ENCODE measurements at places on chromosomes 2 and 18.

DNA sequence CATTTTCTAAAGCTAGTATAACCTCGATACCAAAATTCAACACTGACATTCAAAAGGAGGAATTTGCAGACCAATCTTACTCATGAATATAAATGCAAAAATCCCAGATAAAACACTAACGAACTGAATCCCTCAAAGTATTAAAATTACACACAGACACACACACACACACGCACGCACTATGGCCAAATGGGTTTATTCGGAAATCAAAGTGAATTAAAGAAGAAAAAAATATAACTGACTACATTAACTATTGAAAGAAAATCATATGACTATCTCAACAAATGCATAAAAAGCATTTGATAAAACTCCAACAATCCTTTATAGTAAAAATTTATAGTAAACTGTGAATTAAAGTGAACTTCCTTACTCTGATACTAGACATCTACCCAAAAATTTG is 97.9 kb upstream of the HNRNPA3 start:
- no peak for DNase-seq

- no peak for DNase-seq
Measured at GRCh38 chr2:33788044-33788443, 188.9 kb upstream of the FAM98A start.

GRCh38 chr2:29496198-29496597 is 381.0 kb downstream of the CLIP4 start:
- no peak for DNase-seq

DNA sequence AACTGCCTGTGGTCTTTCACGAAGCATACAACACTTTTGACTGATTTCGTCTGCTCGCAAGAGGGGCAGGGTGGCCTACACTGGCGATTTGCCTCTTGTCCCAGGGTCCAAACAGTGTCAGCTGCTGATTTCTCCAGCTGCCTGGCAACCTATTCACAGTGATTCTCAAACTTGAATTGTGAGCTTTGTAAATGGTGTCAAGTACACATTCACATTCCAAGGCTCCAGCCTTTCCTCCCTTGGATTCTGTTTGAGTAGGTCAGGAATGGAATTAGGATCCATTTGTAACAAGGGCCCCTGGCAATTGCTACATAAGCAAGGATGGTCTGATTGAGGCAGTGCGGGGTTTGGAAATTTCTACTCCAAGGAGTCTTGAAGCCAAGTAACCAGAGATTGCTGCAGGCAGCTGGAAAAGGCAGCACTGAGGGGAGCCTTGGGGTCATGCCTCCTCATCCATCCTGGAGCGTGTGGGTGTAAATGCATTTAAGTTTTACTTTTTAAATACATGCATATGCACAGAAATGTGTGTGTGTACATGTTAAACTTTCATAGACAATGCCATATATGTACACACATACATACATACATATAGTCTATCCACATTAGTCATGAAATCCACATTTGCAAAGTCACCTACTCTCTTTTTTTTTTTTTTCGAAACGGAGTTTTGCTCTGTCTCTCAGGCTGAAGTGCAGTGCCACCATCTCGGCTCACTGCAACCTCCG is 86.8 kb upstream of the UXS1 start:
- DNase-seq, result no peak

DNA sequence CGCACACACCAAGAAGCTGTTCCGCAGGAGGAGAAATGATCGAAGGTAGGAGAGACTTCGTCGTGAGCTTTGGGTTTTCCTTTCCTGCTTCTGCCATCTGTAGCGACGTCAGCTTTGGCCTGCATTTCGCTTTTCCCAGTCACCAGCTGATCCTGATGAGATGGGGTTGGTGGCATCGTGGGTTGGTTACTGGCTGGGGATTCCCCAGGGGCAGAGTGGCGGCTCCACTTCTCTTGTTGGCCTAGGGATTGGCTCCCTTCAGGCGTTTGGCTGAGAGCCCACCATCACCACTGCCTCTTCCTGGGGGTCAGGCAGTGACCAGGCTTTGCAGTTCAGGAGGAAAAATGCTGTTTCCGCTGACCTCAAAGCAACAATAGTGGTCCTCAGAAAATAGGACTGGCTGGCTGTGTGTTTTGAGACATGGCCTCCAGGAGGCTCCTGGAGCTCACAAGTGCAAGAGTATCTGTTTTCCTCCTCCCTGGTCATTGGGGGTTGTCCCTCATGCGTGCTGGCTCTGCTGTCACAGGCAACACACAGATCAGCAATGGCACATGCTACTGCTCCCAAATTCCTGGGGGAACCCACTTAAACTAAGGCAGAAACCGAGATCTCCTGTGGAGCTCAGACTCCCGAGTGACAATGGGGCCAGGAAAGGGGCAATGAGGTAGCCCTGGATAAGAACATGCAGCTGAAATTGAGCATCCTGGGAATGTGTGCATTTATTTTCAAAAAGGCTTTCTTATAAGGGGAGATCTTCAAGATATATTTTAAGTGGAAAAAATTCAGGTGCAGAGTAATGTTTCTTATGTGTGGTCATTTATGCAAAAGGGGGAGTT is 173.0 kb downstream of the CTIF start:
- DNase-seq, result no peak

DNA sequence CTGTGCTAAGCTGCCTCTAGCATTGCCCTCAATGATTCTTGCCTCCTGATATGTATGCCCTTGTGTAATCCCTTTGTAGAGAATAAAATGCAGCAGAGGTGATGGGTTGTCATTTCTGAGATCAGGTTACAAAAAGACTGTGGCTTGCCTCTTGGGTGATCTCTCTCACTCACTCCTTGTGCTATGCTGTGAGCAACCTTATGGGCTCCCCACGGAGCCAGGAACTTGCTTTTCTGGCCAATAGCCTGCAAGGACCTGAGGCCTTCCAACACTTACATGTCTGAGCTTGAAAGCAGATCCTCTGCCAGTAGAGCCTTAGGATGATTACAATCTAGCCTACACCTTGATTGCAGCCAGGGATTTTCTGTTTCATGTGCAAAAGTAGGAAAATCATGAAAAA is 123.1 kb upstream of the XIRP2 start:
- no peak for DNase-seq

- no peak for DNase-seq
Measured at GRCh38 chr2:45169339-45170190, 160.3 kb upstream of the SIX2 start.

DNA sequence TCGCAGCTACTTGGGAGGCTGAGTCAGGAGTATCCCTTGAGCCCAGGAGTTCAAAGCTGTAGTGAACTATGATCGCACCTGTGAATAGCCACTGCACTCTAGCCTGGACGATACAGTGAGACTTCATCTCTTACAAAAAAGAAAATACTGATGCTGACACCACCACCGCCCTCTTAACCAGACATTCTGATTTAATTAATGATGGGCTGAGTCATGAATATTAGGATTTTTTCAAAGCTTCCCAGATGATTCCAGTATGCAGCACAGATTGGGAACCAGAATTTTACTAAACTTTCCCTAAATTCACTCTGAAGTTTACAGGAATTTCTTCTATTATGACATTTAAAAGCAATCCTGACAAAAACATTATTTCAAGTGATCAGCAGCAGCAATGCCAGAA is 130.1 kb downstream of the ERBB4 start:
- no peak for DNase-seq

DNA sequence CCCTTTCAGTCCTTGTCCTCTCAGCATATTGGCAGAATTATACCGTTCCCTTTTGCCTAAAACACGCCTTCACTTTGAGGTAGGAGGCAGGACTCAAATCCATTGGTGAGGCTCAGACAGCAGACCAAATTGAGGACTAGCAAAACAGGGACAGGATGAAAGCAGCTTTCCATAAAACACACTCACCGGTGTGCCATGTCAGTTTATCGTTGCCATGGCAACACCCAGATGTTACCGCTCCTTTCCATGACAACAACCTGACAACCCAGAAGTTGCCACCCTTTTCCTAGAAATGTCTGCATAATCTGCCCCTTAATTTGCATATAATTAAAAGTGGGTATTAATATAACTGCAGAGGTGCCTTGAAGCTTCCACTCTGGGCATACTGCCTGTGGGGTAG is 730.4 kb downstream of the METTL4 start:
- DNase-seq, result no peak

DNA sequence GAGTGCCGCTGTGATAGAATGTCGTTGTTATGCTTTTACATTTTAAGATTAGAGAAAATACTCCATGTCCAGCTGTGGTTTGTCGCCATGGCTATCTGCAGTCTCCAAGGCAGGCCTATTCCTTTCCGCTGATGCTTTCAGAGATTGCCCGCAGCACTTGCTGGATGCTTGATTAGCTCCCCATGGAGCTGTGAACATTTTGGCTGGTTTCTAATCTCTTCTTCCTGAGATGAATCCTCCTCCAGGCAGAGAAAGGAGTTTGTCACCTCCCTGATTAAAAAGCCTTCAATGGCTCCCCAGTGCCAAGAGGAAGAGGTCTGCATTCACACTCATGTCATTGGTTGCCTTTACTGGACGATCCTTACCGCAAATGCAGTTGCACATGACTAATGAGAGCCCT is 32.6 kb upstream of the LPIN1 start:
- no peak for DNase-seq

GRCh38 chr2:61125798-61126197 is 36.2 kb upstream of the C2orf74 start:
- DNase-seq, result no peak

DNA sequence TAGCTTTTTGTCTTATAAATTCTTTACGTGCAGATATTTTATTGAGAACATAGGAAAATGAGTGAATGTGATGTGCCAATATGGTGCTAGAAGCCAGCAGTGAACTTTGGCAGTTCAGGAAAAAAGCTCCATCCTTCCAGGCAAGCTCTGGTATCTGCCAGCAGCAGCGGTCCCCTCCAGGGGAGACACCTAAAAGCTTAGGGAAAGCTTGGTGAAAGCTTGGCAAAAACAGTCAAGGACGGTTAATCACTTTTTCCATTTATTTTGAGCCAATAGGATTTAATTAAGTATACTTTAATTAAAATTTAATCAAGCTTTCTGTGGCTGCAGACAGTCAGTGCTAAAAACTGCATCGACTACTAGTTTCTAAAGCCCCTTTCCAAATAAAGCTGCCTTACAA is 60.4 kb downstream of the PID1 start:
- no peak for DNase-seq

DNA sequence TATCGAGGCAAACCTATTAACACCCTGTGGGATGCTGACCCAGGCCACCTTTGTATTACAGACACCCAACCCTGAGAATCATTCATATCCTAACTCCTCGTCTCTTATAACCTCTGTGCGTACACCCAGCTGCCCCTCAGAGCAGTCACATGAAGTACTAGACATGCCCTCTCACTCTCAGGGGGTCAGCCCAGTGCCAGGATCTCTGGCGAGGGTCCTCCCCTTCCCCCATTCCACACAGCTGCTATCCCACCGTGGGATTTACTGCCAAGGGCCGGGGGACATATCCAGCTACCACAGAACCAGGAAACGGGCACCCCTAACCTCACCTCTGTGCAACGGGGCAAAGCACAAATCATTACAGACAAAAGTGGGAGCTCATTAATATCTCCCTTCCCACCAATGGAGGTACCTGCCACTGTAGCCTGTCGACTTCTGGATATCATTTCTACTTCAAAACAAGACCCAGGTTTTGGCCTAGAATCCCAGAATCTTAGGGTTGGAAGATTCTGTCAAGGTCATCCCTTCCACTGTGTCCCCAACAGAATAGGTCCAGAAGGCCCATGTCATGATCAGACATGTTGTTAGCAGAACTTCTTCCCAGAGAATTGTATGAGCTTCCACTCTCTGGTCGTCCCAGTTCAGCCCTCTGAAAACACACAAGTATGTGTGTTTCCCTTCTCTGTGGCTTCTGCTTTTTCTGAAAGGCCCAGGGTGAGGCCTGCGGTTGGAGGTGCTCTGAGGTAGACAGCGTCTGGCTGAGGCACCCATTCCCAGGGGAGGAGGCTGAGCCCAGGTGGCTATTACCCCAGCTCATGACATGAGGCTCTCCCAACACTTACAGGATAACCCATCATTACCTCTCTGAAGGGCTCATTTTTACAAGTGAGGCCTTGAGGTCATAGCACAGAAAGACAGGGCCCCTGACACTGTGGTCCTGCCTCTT is 1.7 kb downstream of the TMBIM1 start:
- DNase-seq, result no peak

- DNase-seq, result no peak
Measured at GRCh38 chr18:57785751-57786437, 17.2 kb downstream of the ATP8B1 start.

GRCh38 chr2:174074831-174075230 is 109.7 kb upstream of the SP3 start:
- DNase-seq, result no peak

GRCh38 chr18:21897811-21898210 is 157.2 kb downstream of the MIB1 start:
- no peak for DNase-seq

GRCh38 chr2:74927621-74928020 is 30.8 kb upstream of the POLE4 start:
- no peak for DNase-seq

DNA sequence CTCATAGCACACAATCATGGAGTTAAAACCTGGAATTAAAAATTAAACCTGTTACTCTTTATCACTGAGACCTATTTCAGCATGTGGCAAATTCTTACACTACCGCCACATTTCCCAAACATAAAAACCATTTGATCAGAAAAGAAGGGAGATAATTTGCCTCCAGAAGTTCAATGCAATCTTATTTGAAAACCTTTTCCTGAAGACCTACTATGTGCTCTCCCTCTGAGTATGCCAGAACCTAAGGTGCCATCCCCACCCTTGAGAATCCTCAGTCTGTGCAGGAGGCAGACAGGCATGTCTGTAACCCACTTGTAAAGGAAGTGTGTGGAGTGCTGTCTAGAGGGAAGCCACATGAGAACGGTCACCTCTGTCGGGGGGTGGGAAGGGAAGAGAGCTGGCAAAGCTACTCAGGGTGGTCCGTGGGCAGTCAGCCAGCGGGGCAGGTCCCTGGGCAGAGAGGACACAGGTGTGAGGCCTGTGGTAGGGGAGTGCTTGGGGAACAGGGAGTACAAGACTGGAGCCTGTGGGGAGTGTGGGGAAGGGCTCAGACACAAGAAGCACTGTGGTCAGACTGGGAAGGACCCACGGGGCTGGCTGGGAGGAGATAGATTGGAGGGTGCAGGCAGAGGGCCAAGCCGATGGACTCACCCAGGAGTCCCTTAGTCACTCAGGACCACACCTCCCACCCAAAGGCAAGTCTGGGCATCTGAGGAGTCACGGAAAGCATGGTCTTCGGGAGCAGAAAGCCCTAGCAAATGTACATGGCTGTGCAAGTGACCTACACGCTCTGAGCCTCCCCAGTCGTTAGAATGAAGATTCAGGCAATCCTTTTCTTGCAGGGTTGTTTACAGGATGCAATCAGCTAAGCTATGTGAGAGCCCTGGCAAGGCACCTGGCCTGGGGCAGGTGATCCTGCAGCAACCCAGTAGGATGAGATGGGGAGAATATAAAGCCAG is 22.8 kb downstream of the CRACDL start:
- peak; percentile 81 for DNase-seq

- no peak for DNase-seq
Measured at GRCh38 chr2:180647221-180647620, 333.2 kb upstream of the UBE2E3 start.

DNA sequence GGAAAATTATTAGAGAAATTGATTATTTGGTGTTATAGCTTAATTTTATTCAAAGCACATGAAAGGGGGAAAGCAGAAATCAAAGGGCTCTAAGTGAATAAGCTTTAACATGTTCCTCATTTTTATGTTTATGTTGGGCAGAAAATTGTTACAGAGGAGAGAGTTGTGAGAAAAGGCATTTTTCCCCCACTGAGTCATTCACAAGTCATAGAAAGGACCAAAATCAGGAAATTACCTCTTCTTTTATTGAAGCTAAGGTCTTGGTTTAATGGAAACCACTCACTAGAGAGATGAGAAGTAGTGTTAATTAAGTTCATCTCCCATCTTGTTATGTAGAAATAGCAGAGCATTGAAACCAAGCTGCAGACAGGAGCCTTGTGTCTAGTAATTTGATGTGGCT is 175.3 kb upstream of the THUMPD2 start:
- no peak for DNase-seq

Measured in RWPE2 (cell line).